ENCODE measurements at places on chromosomes 7 and 10. TPM values are rescaled to one million over a fixed set of nuclear protein-coding genes. Genes with fewer than 3 reads are reported as not detected.
A peak's percentile ranks its signal among the peaks of the same experiment; 100 is the strongest.

The CLEC2L gene
- not detected for total RNA-seq

The FRMPD2 gene
- total RNA-seq, result 1.2 TPM

The VAX1 gene
- not detected for total RNA-seq

The CLCN1 gene
- total RNA-seq, result not detected

The MYL10 gene
- total RNA-seq, result not detected

The GIMAP2 gene
- total RNA-seq, result 8.3 TPM

The GJC3 gene
- total RNA-seq, result not detected

The COL26A1 gene
- not detected for total RNA-seq

The YKT6 gene
- 44.9 TPM for total RNA-seq

The GNAT3 gene
- total RNA-seq, result not detected

The PPP1R17 gene
- not detected for total RNA-seq

The ADRA2A gene
- total RNA-seq, result 1.4 TPM

DNA sequence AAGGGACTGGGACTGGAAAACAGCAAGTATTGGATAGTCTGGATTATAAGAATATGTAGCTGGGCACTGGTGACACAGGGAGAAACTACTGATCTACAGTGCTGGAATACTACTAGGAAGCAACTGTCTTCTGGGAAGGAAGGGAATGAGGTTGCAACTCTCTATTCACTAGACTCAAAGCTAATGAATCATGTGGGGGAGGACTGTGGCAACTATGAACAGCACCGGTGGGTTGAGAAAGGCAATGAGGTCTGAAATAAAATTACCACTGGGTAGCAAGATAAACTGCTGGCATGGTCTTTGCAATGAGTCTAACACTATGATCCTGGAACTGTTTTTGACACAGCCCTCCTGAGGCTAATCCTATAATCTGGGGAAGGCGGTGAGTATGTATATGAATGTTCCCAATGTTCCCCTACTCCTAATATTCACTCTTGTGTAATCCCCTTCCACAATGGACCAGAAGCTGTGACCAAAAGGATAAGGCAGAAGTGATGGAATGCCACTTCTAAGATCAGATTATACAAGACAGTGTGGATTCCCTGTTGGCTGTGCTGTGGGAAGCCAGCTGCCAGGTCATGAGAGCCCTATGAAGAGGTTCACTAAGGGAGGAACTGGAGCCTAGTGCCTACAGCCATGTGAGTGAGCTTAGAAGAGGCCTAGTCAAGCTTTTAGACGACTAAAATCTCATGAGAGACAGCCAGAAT, 101.3 kb upstream of the DNAJB12 start:
- H3K27me3 ChIP-seq, result no peaks in the 10 kb centered on the region
- H3K36me3 ChIP-seq, result no peaks in the 10 kb centered on the region
- no peak overlapping the region for H3K4me3 ChIP-seq
- no peak for DNase-seq
- peak overlapping the region; percentile 21 for H3K27ac ChIP-seq
- peaks cover 18% of the 10 kb centered on the region for H3K4me1 ChIP-seq

- no peak overlapping the region for H3K4me3 ChIP-seq
- no peak overlapping the region for H3K27ac ChIP-seq
- H3K36me3 ChIP-seq, result no peaks in the 10 kb centered on the region
- H3K4me1 ChIP-seq, result no peaks in the 10 kb centered on the region
- H3K27me3 ChIP-seq, result no peaks in the 10 kb centered on the region
These were observed 57.0 kb upstream of the TMEM106B start for GRCh38 chr7:12154119-12154518.

- H3K27ac ChIP-seq, result no peak overlapping the region
- H3K4me3 ChIP-seq, result no peak overlapping the region
- DNase-seq, result no peak
- H3K36me3 ChIP-seq, result no peaks in the 10 kb centered on the region
- H3K27me3 ChIP-seq, result no peaks in the 10 kb centered on the region
These were observed 501.5 kb downstream of the LRMDA start for GRCh38 chr10:75932921-75933320.

GRCh38 chr10:6788231-6788630, 208.2 kb upstream of the PRKCQ start:
- H3K27ac ChIP-seq, result no peak overlapping the region
- no peak overlapping the region for H3K4me3 ChIP-seq
- no peaks in the 10 kb centered on the region for H3K27me3 ChIP-seq
- H3K36me3 ChIP-seq, result no peaks in the 10 kb centered on the region
- DNase-seq, result no peak
- no peaks in the 10 kb centered on the region for H3K4me1 ChIP-seq

DNA sequence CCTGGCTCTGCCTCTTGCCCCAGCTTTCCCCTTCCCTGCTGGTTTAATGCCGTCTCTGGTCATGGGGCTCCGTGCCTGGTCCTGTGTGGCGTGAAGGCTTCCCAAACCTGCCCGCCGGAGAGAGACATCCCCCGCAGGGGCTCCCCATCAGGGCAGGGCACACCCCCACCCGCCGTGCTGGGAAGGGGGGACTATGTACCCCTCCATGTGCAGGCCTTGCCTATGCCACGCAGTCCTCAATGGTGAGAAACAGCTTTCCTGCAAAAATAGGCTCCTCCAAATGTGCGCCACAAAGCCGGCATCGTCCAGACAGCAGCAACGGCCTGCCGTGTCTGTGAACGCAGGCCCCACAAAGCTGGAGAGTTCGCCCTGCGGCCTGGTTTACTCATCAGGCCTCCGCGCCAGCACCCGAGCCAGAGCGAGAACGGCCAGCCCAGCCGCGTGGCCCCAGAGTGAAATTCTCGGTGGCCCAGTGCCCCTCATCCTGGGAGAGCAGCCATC, 313.4 kb downstream of the DNAJB6 start:
- H3K27me3 ChIP-seq, result no peaks in the 10 kb centered on the region
- no peaks in the 10 kb centered on the region for H3K36me3 ChIP-seq
- no peaks in the 10 kb centered on the region for H3K4me1 ChIP-seq
- H3K27ac ChIP-seq, result no peak overlapping the region
- no peak overlapping the region for H3K4me3 ChIP-seq

DNA sequence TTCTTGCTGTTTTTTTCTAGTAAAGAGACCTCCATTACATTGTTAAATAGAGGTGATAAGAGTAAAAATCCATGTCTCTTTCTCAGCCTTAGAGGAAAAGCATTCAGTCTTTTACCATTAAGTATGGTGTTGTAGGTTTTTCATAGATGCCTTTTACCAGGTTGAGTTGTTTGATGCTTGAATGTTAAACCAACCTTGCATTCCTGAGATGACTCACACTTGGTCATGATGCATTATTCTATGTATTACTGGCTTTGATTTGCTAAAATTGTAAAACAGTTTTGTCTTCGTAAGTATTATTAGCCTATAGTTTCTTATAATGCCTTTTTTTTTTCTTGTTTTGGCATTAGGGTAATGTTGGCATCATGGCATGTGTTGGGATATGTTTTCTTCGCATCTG, 90.0 kb downstream of the ANKRD61 start:
- no peak overlapping the region for H3K4me3 ChIP-seq
- H3K27me3 ChIP-seq, result no peaks in the 10 kb centered on the region
- H3K36me3 ChIP-seq, result peaks cover 60% of the 10 kb centered on the region
- no peak for DNase-seq

DNA sequence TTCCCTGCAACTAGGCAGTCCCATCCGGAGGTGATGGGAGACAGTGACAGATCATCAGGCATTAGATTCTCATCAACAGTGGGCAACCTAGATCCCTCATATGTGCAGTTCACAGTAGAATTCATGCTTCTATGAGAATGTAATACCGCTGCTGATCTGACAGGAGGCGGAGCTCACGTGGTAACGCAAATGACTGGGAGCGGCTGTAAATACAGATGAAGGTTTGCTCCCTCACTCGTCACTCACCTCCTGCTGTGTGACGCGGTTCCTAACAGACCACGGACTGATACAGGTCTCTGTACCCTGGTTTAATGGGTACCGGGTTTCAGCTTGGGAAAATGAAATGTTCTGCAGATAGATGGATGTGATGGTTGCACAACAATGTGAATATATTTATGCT, 47.8 kb upstream of the PIK3AP1 start:
- no peak overlapping the region for H3K4me3 ChIP-seq
- no peak for DNase-seq
- no peak overlapping the region for H3K27ac ChIP-seq

- H3K27me3 ChIP-seq, result no peaks in the 10 kb centered on the region
- H3K36me3 ChIP-seq, result no peaks in the 10 kb centered on the region
- H3K27ac ChIP-seq, result no peak overlapping the region
- no peak overlapping the region for H3K4me3 ChIP-seq
These were observed 28.9 kb upstream of the FZD1 start for GRCh38 chr7:91235211-91235832.

DNA sequence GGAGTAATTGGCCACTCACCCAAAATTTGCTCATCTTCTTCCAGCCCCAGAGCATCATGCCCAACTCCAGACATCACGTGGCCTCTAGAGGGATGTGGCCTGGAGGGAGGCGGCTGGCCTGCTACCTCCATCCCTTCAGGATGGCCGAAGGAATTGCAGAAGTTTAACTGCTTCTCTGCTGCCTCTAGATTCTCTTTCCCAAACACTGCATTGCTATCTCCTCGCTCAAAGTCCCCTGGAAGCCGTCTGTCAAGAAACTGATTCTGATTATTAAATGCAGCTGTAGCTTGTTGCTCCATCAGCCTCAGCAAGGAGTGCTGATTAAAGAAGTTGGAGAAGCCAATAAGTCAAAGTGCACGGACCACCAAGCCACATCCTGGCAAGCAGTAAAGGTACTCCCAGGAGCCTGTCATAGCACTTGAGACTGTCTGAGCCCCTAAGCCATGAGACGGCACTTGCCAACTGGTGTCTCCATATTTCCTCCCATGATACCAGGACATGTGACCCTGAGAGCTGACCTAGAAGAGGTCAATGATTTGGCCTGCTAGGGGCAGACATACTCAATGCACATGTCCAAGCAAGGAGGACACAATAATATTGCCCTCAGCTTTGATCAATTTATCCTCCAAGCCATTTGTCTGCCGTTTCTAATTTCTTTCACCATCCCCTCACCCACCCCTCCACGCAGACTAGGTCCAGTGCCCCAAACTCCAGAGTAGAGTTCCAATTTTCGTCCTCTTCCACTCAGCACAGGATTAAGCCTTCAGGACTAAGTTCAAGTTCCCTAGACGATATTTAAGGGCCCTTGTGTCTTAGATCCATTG, 84.2 kb downstream of the TBXAS1 start:
- H3K27me3 ChIP-seq, result no peaks in the 10 kb centered on the region
- DNase-seq, result no peak
- no peak overlapping the region for H3K4me3 ChIP-seq
- no peak overlapping the region for H3K27ac ChIP-seq
- H3K4me1 ChIP-seq, result no peaks in the 10 kb centered on the region

GRCh38 chr10:78772486-78772885, 296.3 kb upstream of the ZMIZ1 start:
- H3K27me3 ChIP-seq, result no peaks in the 10 kb centered on the region
- H3K4me3 ChIP-seq, result no peak overlapping the region
- no peaks in the 10 kb centered on the region for H3K4me1 ChIP-seq

DNA sequence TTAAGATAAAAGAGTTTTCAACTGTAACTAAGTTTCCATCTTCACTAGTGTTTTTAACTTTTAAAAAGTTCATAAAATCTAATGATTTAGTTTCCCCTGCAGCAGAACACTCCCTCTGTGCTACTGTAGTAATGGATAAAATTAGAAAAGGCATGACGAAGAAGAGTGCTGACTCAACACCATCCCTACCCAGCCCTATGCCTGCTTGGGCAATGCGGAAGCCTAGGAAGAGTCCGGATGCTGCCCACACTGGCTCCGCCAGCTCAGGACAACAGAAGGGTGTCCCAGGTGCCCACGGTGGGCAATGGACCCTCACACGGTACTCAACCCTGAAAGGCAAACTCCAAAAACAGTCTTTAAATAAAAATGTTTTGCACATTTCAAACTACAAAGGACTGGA, 118.2 kb downstream of the LARP4B start:
- peaks cover 52% of the 10 kb centered on the region for H3K36me3 ChIP-seq
- no peaks in the 10 kb centered on the region for H3K27me3 ChIP-seq
- no peak for DNase-seq

DNA sequence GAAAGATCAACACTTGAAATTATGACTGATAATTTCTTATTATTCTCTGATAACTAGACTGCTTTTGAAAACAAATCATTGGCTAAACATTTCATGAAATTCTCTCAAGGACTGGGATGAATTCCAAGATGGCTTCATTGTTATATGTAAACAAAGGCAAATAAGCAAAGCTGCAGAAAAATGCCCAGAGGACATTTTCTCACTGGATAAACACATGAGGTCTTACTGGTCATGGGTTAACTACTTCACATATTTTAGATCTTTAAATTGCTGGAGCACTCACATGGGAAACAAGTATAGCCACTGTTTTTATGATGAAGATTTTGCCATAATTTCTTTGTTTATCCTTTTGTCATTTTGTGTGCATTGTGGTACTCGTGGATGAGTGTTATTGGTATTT, 239.1 kb downstream of the PHF14 start:
- H3K4me3 ChIP-seq, result no peak overlapping the region
- H3K36me3 ChIP-seq, result no peaks in the 10 kb centered on the region
- H3K27me3 ChIP-seq, result no peaks in the 10 kb centered on the region
- no peak for DNase-seq
- no peaks in the 10 kb centered on the region for H3K4me1 ChIP-seq

DNA sequence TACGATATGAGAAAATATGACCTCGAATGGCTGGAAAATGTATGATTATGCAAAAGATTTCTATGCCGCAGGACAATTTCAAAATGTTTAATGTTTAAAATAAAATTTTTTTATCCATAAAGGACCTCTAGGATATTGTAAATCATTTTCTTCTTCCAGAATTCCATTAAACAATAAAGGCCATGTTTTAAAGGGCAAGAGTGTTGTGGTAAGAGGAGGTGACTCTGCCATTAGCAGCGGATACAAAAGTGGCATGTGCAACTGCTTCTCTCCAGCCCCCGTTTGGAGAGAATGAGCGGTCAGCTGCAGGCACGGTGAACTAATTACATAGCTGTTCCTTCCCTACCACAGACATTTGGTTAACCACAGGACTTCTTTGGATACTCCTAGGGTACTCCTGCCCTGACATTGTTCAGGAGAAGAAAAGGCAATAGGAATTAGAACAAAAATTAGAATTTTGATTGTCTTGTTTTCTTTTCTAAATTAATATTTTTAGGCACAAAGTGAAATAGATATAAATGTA, 63.8 kb downstream of the HBP1 start:
- H3K4me1 ChIP-seq, result peaks cover 23% of the 10 kb centered on the region
- DNase-seq, result no peak
- no peak overlapping the region for H3K4me3 ChIP-seq
- peak overlapping the region; percentile 35 for H3K27ac ChIP-seq
- H3K36me3 ChIP-seq, result no peaks in the 10 kb centered on the region

DNA sequence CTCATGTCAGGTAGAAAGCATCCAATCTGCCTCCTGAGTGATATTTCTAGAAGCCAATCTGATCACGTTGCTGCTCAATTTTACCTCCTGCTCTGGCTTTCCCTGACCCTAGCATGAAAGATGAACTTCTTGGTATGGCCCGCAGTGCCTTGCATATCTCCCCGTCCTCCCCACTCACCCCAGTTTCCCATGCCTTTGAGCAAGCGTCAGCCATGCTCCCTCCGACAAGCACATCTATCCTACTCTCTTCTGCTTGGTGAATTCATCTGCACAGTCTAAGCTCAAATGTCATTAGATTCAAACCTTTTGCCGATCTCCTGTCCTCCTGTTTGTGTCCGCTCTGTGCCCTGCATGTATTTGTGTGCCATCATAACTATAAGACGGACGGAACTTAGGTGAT, 6.2 kb upstream of the TBXAS1 start:
- H3K27me3 ChIP-seq, result no peaks in the 10 kb centered on the region
- DNase-seq, result no peak
- no peaks in the 10 kb centered on the region for H3K4me1 ChIP-seq
- no peak overlapping the region for H3K27ac ChIP-seq
- H3K36me3 ChIP-seq, result no peaks in the 10 kb centered on the region
- H3K4me3 ChIP-seq, result no peak overlapping the region
